Stimulated activated CD4-positive, alpha-beta T cell treated with anti-CD3 and anti-CD28 coated beads, TNF-alpha, amount 100 ng/mL, for 4 hours (primary cell): ENCODE measurements at places on chromosomes 5 and 9.

DNA sequence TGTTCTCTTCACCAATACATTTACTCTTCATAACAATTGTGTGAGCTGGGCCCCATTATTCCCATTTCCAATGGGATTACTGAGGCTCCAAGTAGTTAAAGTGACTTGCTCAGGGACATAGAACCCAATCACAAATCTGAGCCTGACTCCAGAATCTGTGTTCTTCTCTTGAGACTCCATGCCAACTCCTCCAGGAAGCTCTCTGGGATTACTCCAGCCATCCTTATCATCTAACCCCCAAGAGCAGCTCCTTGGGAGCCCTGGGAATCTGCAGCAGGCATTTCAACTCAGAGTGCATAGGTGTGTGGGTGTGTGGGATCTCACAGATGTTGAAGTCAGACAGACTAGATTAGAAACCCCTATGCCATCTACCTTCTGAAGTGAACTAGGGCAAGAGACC is 131.4 kb upstream of the BOD1 start:
- DNase-seq, result no peak

DNA sequence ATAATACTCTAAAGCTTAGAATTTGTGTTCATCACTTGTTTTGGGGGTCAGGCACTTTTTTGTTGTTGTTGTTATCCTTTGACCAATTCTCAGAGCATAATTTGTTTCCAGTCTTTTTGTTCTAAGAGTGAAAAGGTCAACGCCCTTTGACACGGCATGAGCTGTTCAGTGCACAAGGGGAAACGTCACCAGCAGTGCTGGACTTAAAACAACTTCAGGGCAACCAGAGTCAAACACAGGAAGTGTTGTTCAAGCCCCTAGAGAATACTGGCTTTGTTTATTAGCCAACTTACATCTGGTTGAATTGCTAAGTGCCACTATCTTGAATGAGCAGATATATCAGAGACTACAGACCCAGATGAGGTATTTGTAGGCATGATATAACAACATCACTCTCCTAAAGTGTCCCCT is 368.9 kb downstream of the TMEM161B start:
- DNase-seq, result no peak

DNA sequence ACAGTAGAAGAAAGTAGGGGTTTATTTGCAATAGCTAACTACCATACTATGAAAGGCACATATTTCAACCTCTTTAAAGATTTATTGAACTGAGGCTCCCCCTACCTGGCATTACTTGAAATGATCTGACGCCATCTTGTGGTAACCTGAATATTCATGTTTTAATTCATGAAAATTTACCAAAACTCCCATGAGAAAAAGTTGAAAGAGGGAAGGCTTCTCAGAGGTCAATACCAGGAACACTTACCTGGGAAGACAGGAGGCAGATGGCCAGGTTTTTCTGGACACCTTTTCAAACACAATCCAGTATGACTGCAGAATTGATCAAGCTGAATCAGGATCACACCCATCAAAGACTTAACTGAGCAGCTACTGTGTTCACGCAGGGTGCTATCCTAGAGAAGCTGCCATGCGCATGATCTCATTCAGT is 9.4 kb downstream of the PRELID2 start:
- DNase-seq, result no peak

- no peak for DNase-seq
Observed at GRCh38 chr5:146321571-146321970, 17.1 kb upstream of the POU4F3 start.

DNA sequence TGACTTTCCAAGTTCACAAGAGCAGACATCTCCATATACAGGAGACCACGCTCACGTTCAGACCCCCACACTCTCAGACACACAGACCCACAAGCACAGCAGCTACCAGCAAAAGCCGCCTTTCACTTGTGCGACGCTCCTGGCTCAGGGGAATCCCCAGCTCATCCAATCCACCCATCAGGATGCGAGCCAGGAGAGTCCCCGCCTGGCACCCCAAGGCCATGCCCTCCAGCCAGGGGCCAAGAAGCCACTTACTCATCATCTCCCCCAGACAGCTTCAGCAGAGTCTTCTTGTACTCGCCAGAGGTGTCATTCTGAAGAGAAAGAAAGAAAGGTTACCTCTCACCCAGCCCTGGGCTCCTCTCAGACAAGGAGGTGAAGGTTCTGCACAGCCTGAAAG is 29.7 kb downstream of the ANXA6 start:
- no peak for DNase-seq

- no peak for DNase-seq
Observed at GRCh38 chr9:114071197-114071795, 6.8 kb downstream of the AMBP start.

DNA sequence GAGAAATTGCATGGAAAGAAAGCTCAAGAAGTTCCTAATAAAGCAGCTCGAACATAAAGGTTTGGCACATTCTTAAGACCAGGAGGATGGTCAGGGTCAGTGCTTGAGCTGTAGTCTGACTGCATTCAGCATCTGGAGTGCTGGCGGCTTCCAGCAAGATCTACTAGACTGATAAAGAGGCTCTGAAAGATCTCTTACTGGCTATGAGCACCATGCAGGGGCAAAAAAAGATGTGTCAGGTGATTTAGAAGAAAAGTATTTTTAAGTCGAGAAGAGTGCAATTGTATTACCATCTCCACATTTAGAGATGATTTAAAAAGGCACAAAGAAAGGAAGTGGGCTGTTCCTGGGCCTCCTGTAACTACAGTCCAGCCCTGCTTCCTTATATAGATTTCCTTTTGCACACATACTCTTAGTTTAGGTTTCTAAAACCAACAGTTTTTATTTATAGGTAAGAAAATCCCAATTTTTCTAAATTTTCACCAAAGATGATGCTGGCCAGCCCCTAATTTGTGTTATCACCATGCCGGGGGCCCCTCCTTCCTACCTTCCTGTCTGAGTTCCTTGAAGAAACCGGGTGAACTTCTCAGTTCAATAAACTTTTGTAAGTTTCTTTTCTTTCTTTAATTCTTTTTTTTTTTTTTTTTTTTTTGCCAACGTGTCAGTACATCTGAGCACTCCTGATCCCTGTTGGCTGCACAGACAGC is 65.9 kb upstream of the PLPP1 start:
- DNase-seq, result no peak

DNA sequence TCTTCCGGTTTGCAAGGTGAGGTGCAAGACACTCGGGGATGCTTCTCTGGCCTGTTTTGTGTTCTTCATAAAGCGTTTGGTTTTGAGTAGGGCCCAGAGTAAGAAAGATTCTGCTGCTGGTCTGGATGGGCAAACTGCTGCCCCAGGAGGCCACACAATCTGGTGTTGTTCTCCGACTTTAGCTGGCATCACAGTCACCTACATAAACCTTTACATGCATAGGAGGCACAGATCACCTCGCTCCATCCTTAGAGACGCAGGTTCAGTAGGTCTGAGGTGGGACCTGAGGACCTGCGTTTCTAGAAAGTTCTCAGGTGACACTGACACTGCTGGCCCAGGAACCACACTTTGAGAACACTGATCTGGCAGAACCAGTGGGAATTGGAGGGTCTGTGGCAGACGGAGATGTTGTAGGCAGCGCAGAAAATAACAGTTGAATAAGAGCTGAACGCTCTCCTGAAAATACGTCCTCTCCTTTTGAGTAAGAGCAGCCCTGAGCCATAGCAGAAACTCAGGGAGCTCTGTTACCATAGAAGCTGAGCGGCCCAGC is 3.9 kb upstream of the SLC6A3 start:
- no peak for DNase-seq

GRCh38 chr5:35136386-35136785 is 88.6 kb upstream of the AGXT2 start:
- DNase-seq, result no peak

DNA sequence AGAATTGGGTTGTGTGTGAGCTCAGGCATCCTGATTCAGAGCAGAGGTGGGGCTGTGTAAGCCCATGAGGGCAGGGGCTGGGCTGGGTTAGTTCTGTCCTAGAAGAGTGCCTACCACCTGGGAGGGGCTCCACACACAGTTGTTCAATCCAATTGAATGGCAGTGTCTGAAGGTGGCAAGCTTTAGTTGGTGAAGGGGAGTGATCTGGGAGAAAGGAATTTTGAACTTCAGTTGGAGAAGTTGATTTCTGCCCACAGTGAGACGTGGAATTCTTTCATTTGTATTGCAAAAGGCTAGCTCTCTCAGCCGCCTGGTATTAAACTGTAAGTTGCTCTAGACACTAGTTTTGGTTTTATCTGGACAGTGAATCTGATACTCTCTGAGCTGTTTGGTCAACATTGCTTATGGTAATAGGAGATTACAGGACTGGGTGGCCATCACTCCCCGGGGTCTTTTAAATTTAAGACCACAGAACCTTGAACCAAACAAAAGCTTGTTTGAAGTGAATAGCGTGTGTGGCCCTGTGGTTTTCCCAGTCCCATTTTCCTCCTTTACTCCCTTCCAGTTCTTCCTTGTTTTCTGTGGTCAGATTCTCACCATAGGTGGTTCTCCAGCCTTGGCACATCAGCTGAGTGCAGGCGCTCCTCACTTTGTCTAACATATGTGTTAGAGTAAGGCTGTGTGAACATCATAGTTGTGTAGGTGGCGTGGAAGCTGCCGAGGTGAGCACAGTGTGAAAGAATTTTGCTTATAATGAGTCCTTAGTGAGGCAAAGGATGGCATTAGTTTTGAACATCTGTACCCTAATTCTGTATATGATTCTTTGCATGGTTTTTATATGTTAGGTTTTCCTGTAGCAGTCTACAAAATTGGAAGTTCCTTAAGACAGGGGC is 78.0 kb downstream of the ARHGAP26 start:
- no peak for DNase-seq

- no peak for DNase-seq
Observed at GRCh38 chr5:109691996-109692395, 2.3 kb downstream of the MAN2A1 start.

- no peak for DNase-seq
Observed at GRCh38 chr5:144333336-144333920, 162.8 kb downstream of the KCTD16 start.
